ENCODE measurements at places on chromosomes 16 and 17. TPM values are rescaled to one million over a fixed set of nuclear protein-coding genes. Genes with fewer than 3 reads are reported as not detected.
A peak's percentile ranks its signal among the peaks of the same experiment; 100 is the strongest.

GRCh38 chr16:9340526-9341256 lies 249.2 kb downstream of the HAPSTR1 start:
- H3K27ac ChIP-seq, result no peak overlapping the region
- no peaks in the 10 kb centered on the region for H3K36me3 ChIP-seq
- H3K27me3 ChIP-seq, result no peaks in the 10 kb centered on the region
- DNase-seq, result no peak
- no peaks in the 10 kb centered on the region for H3K4me1 ChIP-seq

GRCh38 chr17:6425407-6425806 lies 9.5 kb downstream of the AIPL1 start:
- no peak overlapping the region for H3K27ac ChIP-seq
- no peaks in the 10 kb centered on the region for H3K4me1 ChIP-seq
- no peak for DNase-seq
- H3K4me3 ChIP-seq, result no peak overlapping the region
- H3K36me3 ChIP-seq, result no peaks in the 10 kb centered on the region

DNA sequence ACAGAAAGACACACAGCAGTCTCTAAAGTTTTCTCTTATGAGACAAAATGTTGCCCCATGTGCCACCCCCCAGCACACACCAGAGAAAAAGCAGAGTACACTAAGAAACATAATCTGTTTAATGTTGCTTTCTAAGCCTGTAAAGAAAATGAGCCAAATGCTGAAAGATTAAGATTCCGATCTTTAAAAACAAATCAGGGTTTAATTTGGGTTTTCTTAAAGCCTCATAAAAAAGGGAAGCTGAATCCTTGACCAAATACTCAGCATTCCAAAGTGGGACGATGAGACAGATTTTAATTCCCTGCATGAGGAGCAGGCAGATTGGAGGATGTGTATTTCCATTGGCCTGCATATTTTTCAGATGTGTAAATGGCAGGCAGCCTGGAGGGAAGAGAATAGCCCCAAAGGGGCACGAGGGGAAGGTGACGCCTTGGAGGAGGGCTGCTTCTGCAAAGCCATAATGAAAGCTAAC lies 118.4 kb downstream of the COPRS start:
- DNase-seq, result no peak
- H3K27ac ChIP-seq, result no peak overlapping the region
- no peak overlapping the region for H3K4me3 ChIP-seq

GRCh38 chr17:42410319-42410685 lies 12.8 kb downstream of the CAVIN1 start:
- H3K27me3 ChIP-seq, result no peaks in the 10 kb centered on the region
- peaks cover 8% of the 10 kb centered on the region for H3K36me3 ChIP-seq
- peaks cover 92% of the 10 kb centered on the region for H3K4me1 ChIP-seq
- no peak for DNase-seq

GRCh38 chr16:55539049-55539448 lies 27.4 kb upstream of the CAPNS2 start:
- H3K4me1 ChIP-seq, result no peaks in the 10 kb centered on the region
- no peaks in the 10 kb centered on the region for H3K36me3 ChIP-seq
- no peaks in the 10 kb centered on the region for H3K27me3 ChIP-seq
- no peak overlapping the region for H3K27ac ChIP-seq

DNA sequence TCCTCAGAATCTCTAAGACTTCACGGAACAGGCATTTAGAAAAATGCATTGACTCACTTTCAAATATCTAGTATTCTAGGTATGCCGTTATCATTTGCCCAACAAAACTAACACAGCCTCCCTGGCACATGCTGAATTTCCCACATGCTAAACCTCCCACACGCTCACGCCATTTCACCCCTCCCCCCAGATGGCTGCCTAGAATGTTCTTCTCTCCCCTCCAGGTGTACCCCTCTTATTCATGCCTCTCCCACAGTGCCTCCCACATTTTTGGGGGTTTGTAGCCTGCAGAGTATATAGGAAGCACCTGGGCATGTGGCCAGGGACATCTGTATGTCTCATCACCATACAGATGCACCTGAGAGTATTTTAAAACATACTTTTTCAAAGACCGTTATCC lies 38.2 kb upstream of the ICAM2 start:
- H3K4me1 ChIP-seq, result no peaks in the 10 kb centered on the region
- no peak overlapping the region for H3K4me3 ChIP-seq
- H3K36me3 ChIP-seq, result peaks cover 42% of the 10 kb centered on the region

GRCh38 chr17:61015966-61016365 lies 338.3 kb downstream of the BCAS3 start:
- no peak overlapping the region for H3K4me3 ChIP-seq
- no peaks in the 10 kb centered on the region for H3K4me1 ChIP-seq
- DNase-seq, result no peak
- no peaks in the 10 kb centered on the region for H3K27me3 ChIP-seq

GRCh38 chr16:66250686-66251431 lies 115.6 kb upstream of the CDH5 start:
- peak; percentile 90 for DNase-seq
- H3K27me3 ChIP-seq, result no peaks in the 10 kb centered on the region
- H3K36me3 ChIP-seq, result no peaks in the 10 kb centered on the region
- H3K27ac ChIP-seq, result peak overlapping the region; percentile 29
- no peak overlapping the region for H3K4me3 ChIP-seq
- H3K4me1 ChIP-seq, result no peaks in the 10 kb centered on the region

- no peak overlapping the region for H3K4me3 ChIP-seq
- H3K27me3 ChIP-seq, result no peaks in the 10 kb centered on the region
- DNase-seq, result no peak
- no peaks in the 10 kb centered on the region for H3K36me3 ChIP-seq
Measured at GRCh38 chr17:5980941-5981340, 89.2 kb upstream of the WSCD1 start.

GRCh38 chr17:979212-979538 lies 401 bp downstream of the NXN start:
- H3K27me3 ChIP-seq, result no peaks in the 10 kb centered on the region
- H3K4me1 ChIP-seq, result no peaks in the 10 kb centered on the region
- peak overlapping the region; percentile 70 for H3K4me3 ChIP-seq
- peak overlapping the region; percentile 73 for H3K27ac ChIP-seq
- DNase-seq, result no peak
- no peaks in the 10 kb centered on the region for H3K36me3 ChIP-seq

- no peak overlapping the region for H3K4me3 ChIP-seq
- no peak overlapping the region for H3K27ac ChIP-seq
- no peaks in the 10 kb centered on the region for H3K36me3 ChIP-seq
- no peaks in the 10 kb centered on the region for H3K27me3 ChIP-seq
- DNase-seq, result no peak
- H3K4me1 ChIP-seq, result peaks cover 6% of the 10 kb centered on the region
Measured at GRCh38 chr17:83127431-83128160, 48.2 kb downstream of the METRNL start.

DNA sequence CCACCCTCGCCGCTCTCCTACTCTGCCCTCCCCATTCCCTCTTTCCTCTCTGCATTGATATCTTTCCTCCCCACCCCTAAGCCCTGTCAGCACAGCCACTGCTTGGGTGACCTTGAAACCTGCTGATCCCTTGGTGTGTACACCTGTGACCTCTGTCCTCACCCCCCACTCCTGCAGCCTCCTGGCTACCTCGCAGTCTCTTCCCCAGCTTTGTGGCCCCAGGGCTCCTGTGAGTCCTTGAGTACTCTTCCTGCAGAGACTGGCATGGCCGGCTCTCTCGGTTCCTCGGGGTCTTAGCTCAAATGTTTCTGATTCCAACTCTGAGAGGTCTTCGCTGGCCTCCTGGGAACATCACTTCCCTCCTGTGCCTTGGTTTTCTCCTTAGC lies 31.7 kb downstream of the ADCY7 start:
- no peaks in the 10 kb centered on the region for H3K36me3 ChIP-seq
- no peak for DNase-seq
- no peak overlapping the region for H3K4me3 ChIP-seq
- peaks cover 3% of the 10 kb centered on the region for H3K4me1 ChIP-seq
- H3K27me3 ChIP-seq, result no peaks in the 10 kb centered on the region

- no peak overlapping the region for H3K27ac ChIP-seq
- DNase-seq, result no peak
- no peaks in the 10 kb centered on the region for H3K27me3 ChIP-seq
- no peaks in the 10 kb centered on the region for H3K4me1 ChIP-seq
Measured at GRCh38 chr16:51450909-51451308, 299.8 kb upstream of the SALL1 start.

DNA sequence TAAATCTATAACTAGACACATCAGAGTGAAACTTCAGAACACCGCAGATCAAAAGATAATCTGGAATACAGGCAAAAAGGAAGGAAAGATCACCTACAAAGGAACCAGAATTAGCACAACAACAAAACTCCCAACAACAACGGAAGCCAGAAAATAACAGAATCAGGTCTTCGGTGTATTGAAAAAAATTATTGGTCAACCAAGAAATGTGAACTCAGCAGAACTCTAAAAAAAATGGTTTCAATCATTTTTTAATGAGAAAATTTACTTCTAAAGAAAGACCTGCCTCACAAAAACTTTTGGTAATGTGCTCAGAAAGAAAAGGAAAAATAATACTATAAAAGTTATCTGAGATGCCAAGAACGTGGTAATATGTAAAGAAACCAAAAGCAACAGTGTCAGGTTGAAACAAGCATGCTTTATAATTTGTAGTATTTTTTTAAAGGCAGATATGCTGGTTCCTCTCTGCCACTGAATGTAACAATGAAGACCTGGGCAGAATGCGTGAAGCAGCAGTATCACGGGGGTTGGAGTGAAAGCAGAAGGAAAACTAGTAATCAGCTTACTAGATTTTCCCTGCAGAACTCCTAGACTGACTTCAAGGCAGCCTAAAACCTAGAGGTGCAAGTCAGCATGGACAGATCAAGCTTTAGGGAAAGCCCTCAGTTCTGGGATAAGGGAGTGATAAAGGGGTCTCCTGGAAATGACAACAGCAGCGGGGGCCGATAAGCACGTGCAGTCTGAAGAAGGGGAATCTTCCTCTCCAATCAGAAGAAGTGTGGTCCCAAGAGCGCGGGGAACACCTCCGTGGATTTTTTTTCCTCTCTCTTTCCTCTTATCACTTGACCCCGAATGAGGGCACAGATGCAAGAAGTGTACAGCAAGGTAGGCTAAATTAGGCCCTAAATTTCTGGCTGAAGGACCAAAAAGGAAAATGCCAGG lies 80.9 kb upstream of the TEKT1 start:
- no peak for DNase-seq
- H3K27ac ChIP-seq, result no peak overlapping the region
- no peak overlapping the region for H3K4me3 ChIP-seq
- H3K36me3 ChIP-seq, result no peaks in the 10 kb centered on the region
- H3K4me1 ChIP-seq, result peaks cover 10% of the 10 kb centered on the region

GRCh38 chr17:81328978-81329926 lies 34.1 kb upstream of the SLC38A10 start:
- no peaks in the 10 kb centered on the region for H3K36me3 ChIP-seq
- H3K4me3 ChIP-seq, result no peak overlapping the region
- H3K27me3 ChIP-seq, result no peaks in the 10 kb centered on the region
- DNase-seq, result peak; percentile 94

DNA sequence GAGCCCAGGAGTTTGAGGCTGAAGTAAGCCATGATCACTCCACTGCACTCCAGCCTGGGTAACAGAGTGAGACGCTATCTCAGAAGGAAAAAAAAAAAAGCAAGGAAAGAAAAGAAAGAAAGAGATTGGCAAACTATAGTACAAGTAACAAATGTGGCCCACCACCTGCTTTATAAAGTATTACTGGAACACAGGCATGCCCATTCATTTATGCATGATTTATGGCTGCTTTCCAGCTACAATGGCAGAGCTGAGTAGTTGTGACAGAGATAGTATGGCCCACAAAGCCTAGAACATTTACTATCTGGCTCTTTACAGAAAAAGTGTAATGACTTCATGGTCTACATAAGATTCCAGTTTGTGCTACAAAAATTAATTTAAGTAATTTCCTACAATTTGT lies 23.6 kb downstream of the C16orf87 start:
- no peaks in the 10 kb centered on the region for H3K36me3 ChIP-seq
- no peak overlapping the region for H3K27ac ChIP-seq
- no peak for DNase-seq
- peaks cover 9% of the 10 kb centered on the region for H3K4me1 ChIP-seq

- no peak overlapping the region for H3K4me3 ChIP-seq
- no peaks in the 10 kb centered on the region for H3K36me3 ChIP-seq
- DNase-seq, result no peak
- H3K4me1 ChIP-seq, result no peaks in the 10 kb centered on the region
- H3K27ac ChIP-seq, result no peak overlapping the region
- no peaks in the 10 kb centered on the region for H3K27me3 ChIP-seq
Measured at GRCh38 chr16:17658881-17659280, 188.1 kb upstream of the XYLT1 start.

GRCh38 chr17:18045691-18046350 lies 6.6 kb downstream of the GID4 start:
- H3K27me3 ChIP-seq, result no peaks in the 10 kb centered on the region
- no peak overlapping the region for H3K27ac ChIP-seq
- H3K4me1 ChIP-seq, result no peaks in the 10 kb centered on the region
- H3K36me3 ChIP-seq, result peaks cover 12% of the 10 kb centered on the region
- H3K4me3 ChIP-seq, result no peak overlapping the region

GRCh38 chr17:50184064-50184463 lies 17.4 kb downstream of the COL1A1 start:
- DNase-seq, result no peak
- peak overlapping the region; percentile 4 for H3K27ac ChIP-seq
- no peak overlapping the region for H3K4me3 ChIP-seq
- peaks cover 12% of the 10 kb centered on the region for H3K36me3 ChIP-seq
- no peaks in the 10 kb centered on the region for H3K4me1 ChIP-seq

DNA sequence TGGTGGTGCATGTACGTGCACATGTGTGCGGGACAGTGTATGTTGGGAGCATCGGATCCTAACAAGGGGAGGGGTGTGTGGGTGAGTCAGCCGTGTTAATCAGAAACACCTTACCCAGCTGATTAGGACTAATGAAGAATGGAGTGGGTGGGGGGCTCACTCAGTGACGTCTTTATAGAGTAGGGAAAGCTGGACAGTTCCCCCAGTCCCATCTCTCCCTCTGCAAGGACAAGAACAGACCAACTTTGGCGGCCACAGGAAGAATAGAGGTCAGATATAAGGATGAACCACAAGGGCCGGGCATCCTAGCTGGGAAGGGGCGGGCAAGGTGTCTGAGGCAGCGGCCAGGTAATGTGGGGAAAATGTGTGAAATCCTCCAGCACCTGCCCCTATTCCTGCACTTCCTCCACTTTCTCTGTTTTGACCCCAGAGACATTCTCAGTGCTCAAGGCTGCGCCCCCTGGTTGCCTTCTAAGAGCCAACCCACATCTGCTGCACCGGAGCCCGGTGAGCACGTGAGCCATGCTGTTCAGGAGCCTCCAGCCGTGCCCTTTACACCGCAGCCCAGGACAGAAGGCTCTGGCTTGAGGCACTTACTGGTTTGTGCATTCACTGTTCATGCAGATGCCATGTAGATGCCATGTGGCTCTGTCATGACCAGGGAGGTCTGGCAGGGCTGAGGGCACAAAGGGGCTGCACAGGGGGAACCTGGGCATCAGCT lies 18.9 kb upstream of the TBX21 start:
- no peaks in the 10 kb centered on the region for H3K27me3 ChIP-seq
- H3K36me3 ChIP-seq, result peaks cover 16% of the 10 kb centered on the region
- no peak overlapping the region for H3K27ac ChIP-seq
- no peaks in the 10 kb centered on the region for H3K4me1 ChIP-seq
- DNase-seq, result no peak

PLCG2 gene
- total RNA-seq, result 7.4 TPM

VMO1 gene
- 3.9 TPM for total RNA-seq

TEX14 gene
- total RNA-seq, result not detected
